ENCODE measurements at places on chromosomes 7 and 10. TPM values are rescaled to one million over a fixed set of nuclear protein-coding genes. Genes with fewer than 3 reads are reported as not detected.

Gene LIPF
- not detected for total RNA-seq

Gene ANKRD61
- 0.42 TPM for total RNA-seq

Gene TIMM23B
- 18.9 TPM for total RNA-seq

Gene CAV2
- total RNA-seq = 3.5 TPM

Gene KEL
- total RNA-seq = 3.6 TPM

Gene ELAPOR2
- 42.9 TPM for total RNA-seq
